NB4 (cell line): ENCODE measurements at places on chromosomes 1 and 21.

DNA sequence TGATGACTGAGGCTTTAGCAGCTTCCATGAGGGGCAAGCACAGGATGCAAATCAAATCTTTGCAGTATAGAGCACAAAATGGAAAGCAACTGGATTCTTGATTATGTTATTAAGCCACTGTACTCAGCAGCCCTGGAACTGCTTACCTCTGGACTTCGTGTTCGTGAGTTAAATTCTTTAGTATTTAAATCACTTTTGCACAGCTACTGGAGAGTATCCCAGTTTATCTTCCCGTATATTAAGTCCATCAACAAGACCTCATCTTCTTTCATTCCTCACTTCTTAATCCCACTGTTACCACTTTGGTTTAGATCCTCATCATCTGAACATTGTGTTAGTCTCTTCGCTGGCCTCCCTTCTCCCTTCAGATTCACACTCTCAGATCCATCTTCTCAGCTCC is 108.9 kb downstream of the GREM2 start:
- no peak for DNase-seq

- no peak for DNase-seq
Observed at GRCh38 chr1:206949208-206949607, 2.9 kb upstream of the PIGR start.

- DNase-seq, result no peak
Observed at GRCh38 chr1:158007667-158008386, 14.4 kb downstream of the KIRREL1 start.

DNA sequence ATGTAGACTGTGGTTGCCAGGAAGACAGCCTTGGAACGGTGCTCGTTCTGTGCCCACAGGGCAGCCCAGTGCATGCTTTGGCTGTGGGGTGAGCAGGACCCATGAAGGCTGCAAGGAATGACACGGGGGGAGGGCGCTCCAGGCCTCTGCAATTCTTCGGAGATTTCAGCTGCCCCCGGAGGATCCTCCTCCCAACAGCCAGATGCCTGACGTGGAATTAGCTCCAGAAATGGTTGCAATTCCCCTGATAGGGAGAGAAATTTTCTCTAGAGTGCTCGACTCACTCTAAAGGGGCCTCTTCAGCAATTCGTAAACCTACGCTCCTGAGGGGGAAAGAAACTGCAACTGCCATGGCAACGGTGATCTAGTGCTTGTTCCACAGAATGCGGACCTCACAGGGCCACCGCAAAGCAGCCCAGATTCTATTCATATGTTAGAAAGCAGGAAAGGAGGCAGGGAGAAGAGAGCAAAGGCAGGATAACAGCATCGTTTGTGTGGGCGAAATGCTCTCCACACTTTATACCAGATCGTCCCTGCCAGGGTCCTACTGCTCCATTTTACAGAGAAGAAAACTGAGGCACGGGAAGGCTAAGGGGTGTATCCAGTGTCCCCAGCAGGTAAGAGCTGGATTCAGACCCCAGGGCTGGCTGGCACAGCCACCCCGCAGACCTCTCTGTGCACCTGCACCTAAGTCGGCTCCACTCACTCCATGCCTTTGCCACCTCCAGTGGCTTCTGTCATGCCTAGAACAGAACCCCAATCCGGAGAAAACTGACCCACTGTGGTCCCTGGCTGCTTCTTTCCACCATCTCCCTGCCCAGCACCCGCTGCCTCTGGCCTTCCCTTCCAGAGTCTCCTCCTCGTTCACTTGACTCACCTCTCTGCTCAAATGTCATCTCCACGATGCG is 11.9 kb upstream of the PDE9A start:
- no peak for DNase-seq

- DNase-seq, result no peak
Observed at GRCh38 chr1:169833179-169833901, 38.6 kb upstream of the METTL18 start.

DNA sequence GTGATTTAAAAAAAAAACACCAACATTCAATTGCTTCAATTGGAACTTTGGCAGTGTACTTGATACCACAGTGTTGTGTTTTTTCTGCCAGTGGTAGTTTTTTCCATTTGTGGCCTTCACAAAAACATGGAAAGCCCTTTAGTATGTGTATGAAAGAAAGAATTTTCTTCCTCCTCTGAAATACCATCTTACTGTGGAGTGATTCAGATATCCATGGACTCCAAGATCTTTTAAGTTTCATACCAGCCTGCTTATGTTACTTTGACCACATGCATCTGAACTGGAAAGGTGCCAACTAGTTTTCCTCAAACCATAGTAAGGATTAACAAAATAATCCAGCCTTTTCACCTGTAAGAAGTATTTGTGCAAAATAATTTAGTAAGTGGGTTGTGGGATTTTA is 3.4 kb downstream of the PPP2R5A start:
- no peak for DNase-seq

GRCh38 chr1:231936983-231937775 is 310.6 kb downstream of the DISC1 start:
- DNase-seq, result no peak

DNA sequence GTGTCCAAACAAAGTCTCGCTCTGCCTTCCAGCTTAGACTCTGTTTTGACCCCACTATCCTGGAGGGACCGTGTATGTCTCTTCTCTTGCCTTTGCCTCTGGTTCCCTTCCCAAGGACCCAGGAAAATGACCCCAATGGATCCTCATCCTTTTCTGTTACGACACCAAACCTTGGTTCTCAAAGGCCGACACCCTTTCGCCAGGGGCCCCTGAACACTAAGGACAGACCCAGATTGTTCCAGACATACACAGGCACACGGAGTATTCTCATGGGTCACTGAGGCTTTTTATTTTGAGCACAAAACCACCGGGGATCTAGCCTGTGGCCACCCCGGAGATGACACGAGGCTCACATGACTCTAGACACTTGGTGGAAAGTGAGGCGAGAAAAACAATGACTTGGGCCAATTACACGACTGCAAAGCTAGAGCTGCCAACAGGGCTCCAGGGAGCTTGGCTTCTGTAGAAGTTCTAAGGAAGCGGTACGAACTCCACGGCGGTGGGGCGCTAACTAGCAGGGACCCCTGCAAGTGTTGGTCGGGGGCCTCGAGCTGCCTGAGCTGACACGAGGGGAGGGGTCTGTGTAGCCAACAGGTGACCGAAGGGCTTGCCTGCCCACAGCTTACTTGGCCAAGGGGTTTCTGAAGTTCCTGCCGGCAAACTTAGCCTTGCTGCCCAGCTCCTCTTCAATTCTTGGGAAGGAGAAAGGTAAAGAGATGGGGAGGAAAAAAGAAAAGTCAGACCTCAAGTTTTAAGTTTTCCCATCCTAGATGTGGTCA is 17.6 kb downstream of the ENO1 start:
- no peak for DNase-seq
